ENCODE measurements at places on chromosomes 2 and 18.

DNA sequence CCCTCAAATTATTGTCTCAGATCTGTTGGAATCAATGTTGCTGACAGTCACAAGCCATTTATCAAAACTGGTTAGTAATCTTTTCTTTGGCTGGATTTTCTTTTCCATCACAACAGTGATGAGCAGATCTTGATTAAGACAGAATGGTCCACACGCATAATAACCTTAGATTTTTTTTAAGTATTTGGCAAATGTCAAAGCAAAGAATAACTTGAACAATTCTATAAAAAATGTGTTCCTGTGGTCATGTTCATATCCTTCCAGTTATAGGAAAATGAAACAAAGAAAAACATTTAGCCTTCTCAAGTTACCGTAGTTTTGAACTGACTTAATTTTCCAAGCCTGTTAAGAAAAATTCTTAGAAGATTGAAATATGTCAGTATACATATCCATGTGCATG lies 659.9 kb upstream of the ID2 start:
- no peak for DNase-seq

- no peak for DNase-seq
These were observed 341.2 kb upstream of the MYT1L start for GRCh38 chr2:2672249-2672648.

DNA sequence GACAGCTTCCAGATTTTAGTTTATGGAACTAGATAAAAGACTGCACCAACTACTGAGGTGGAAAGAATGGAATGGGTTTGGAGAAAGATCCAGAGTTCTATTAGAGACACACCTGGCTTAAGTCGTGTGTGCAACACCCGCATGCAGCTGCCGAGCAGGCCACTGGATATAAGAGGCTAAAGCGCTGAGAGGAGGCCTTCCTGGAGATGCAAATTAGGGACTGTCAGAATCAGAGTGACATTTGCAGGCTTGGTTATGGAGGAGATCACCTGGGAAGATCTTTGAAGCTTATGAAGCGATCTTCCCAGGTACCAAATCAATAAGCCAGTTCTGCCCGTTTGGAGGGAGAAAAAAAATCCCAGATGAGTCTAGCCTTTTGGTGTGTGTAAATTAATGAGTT lies 30.4 kb upstream of the KLHL29 start:
- no peak for DNase-seq

- no peak for DNase-seq
These were observed 196.6 kb upstream of the CELF4 start for GRCh38 chr18:37762076-37762621.

- no peak for DNase-seq
These were observed 107.9 kb downstream of the CDC42EP3 start for GRCh38 chr2:37563375-37564015.

GRCh38 chr18:54531402-54532065 lies 59.5 kb upstream of the DYNAP start:
- no peak for DNase-seq

DNA sequence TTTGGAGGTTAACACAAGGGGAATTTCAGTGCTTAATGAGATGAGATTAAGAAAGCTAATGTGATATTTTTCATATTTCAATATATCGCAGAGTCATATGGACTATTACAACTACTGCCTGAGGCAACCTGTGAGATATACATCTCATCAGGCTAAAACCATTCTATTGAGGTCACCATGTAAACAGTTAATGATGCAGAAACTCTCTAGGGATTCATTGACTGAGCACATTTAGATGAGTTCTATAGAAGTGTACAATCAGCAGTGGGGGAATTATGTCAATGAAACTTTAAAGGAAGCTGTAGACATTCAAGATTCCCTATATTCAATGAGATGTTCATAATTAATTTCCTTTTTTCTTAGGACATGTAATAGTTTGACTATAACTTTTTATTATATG lies 687.4 kb upstream of the SYT4 start:
- DNase-seq: no peak

DNA sequence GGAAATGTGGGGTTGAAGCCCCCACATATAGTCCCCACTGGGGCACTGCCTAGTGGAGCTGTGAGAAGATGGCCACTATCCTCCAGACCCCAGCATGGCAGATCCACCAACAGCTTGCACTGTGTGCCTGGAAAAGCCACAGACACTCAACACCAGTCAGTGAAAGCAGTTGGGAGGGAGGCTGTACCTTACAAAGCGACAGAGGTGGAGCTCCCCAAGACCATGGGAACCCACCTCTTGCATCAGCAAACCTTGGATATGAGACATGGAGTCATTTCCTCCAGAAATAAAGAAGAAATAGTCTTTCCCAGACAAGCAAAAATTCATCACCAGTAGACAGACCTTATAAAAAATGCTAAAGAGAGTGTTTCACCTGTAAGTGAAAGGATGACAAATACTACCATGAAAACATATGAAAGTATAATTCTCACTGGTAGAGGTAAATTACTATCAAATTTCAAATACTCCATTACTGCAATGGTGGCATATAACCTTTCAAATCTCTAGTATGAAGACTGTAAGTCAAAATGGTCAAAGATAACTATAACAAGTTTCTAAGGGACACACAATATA lies 152.6 kb upstream of the EPHA4 start:
- DNase-seq: peak; percentile 1

DNA sequence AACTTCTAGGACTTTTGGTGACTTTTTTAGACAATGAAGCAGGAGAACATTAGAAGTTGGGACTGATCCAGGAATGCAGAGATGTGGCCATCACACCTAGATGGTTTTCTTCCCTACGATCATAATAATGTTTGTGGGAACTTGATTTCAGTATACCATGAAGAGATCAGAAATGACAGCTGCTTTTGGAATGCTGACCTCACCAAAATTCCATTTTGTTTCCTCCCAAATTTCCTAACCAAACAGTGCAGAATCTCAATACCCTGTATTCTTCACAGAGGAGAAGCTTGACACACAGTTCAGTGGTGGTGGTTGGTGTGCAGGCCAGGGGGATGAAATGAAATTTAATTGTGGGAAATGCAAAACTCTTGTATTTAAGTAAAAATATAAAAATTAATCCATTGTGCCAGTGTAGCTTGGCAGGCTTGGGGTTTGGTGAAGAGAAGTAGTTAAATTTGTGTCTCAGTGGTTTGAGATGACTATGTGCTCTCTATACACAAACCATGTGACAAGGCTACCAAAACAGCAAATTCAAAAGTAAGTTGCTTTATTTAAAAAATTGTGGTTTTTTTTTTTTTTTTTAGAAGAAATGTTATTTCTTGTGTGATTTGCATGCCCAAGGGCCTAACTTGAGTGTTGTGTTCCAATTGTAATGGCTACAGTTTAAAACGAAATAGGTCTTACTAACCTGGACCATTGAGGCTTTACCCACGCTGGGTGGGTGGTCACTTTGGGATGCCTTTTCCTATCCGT lies 252.4 kb downstream of the LPIN1 start:
- DNase-seq: no peak

DNA sequence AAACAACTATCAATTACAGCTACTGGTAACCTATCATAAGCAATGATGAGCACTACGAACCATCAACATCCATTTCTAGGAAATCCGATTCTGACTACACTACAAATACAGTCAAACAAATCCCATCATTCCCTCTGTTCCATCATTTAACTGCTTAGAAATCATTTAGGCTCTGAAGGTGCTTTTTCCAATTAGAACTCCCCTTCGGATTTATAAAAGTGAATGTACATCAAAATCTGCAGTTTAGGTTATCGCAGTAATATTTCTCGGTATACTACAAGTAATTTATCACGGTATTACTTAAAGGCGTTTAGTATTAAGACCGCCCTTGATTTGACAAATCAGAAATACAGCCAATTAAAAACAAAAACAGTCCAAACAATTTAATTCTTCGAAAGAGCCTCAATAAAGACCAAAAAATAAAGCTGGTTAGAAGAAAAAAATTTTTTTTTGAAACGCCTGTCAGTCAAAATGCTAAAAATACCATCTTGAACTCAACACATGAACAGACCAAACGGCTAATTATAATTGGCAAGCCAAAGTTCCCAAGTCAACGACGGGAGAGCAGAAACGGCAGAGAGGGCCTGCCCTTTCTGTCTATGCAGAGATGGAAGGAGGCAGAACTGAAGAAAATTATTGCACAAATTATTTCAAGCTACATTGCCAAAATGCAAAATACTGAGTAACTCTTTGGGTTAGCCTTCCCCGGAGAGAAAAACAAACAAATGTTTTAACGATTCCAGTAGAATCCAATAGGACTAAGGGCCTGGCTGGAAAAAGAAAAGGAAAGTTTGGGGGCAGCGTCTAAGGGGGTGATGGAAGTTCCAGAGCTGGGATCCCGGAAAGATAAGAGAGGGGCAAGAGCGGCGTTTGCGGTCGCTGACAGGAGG lies 1.2 kb downstream of the VPS54 start:
- DNase-seq: peak; percentile 9

DNA sequence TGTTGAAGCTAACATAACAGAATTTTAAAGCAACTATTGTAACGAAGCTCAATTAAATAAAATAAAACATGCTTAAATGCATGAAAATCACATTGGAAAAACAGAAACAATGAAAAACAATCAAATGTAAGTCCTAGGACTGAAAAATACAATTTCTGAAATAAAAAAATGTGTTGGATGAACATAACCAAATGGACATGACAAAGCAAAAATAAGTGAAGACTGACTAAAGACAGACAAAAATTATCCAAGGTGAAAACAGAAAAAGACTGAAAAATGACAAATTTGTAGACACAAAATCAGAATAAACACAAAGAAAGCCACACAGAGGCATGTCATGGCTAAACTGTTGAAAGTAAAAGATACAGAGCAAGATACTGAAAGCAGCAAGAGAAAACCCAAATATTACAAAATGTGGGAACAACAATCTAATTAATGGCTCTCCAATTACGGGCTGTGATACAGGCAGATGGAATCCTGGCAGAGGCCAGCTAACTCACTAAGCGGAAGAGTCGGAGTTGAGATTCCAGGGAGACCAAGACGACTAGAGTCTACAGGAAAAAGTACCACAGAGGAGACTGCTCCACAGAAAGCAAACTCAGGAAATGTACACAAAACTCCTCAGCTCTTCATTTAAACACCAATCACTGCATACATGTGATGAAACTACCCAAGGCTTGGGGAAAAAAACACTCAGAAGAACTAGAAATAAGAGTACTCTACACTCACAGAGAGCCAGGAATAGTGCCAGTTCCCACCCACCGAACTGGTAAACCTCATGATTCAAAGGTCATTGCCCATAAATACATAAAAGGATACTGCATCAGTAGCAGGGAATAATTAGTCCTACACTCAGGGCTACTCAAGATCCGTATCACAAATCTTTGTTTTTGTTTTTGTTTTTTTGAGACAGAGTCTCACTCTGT lies 83.6 kb downstream of the ATAD2B start:
- DNase-seq: no peak

DNA sequence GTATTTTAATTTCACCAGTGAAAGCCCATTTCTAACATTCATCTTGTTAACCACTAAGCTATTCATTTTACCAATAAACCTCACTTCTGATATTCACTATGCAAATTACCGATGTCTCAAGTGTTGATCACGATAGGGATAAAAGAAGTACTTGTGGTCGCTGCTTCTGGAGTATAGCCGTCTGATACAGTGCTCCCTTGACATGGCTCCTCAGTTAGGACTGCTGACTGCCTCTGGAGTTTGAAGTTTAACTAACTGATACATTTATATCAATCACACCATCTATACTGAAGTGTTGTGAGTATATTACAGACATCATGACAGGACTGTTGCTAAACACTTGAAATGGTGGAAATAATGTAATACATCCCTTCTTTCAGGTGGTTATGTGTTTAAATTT lies 95.6 kb downstream of the EHBP1 start:
- no peak for DNase-seq

DNA sequence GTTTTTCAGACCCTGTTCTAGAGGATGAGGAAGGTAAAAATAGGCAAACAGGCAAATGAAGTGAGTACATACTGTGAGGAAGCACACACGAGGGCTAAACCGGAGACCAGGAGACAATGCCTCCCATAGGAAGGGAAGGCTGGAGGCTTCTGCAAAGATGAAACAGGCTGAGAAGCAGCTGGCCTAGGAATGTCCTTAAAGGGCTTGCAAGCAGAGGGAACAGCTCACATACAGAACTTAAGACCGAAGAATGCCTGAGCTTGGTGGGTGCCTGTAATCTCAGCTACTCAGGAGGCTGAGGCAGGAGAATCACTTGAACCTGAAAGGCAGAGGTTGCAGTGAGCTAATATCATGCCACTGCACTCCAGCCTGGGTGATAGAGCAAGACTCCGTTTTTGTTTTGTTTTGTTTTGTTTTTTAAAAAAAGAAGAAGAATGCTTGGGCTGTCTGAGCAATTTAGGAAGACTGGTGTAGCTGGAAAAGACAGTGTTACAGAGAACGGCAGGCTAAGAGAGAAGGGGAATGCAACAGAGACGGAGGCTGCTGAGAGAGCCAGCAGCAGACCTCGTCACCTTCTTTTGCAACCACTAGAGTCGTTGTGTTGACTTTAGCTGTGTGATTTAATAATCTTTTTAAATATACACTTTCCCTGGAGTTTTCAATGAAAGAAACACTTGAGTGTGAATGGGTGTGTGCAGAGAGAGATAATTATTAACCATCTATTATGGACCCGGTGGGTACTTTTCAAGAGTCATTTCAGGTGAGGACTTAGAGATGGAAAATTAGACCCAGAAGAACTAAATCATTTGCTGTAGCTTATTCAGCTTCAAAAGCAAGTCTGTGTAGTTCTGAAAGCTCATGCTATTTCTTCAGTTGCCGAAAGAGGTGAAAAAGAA lies 232.8 kb downstream of the GALR1 start:
- no peak for DNase-seq

- no peak for DNase-seq
These were observed 18.5 kb upstream of the LRATD1 start for GRCh38 chr2:14614017-14614416.

DNA sequence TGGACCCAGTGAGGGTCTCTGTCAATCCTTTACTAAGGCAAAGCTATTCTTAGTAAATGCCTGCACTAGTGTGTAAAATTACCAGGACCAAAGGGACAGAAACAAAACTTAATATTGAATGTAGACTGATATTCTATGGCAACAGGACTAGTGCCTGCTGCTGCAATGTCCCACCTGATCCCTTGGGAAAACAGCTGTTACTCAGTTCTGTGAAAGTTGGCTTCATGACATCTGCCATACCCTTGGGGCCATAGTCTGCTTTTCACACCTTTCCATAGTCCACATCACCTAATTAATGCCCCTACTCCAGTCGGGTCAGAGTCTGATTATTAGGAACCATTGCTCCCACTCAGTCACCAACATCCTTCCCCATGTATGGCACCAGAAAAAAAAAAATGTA lies 14.5 kb downstream of the DNAJC27 start:
- no peak for DNase-seq

DNA sequence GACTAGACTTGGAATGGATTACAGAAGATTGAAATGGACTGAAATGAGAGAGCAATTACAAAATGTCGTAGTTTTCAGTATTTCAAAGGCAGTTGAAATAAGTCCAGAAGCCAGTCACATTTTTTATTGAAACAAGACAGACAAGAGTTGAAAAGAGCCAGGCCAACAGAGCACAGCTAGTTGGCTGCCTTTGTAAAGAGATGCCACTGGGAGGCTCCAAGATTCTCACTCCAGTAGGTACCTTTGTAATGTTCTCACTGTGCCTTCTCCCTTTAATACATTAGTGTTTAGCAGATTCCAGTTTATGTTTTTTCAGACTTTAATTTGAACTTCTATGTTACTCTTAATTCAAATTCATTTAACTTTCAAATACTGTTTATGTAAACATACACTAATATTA lies 234.8 kb downstream of the DSEL start:
- DNase-seq: no peak

Data from immature natural killer cell (primary cell).